ENCODE measurements at places on chromosomes 6 and 20. TPM values are rescaled to one million over a fixed set of nuclear protein-coding genes. Genes with fewer than 3 reads are reported as not detected.

Gene NHSL1
- total RNA-seq, result 44.2 TPM

Gene OPRM1
- not detected for total RNA-seq

GRCh38 chr20:47380481-47380880 lies 24.0 kb upstream of the ZMYND8 start:
- no peak for DNase-seq

DNA sequence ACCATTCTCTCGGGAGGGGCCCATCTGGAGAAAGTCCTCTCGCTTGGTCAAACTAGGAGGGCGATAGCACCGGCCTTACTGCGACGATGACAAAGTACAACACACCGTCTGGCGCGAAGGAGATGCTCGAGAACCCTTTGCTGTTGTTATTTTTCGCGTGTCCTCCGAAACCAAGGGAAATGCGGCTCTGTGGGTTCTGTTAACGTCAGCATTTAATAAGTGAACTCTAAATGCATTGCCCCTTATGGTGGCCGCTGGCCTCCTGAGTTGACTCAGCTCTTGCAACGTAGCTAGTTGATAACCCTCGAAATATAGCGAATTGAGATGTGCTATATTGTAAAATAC lies 577 bp upstream of the SCAND1 start:
- no peak for DNase-seq

GRCh38 chr6:152301021-152301764 lies 336.0 kb downstream of the SYNE1 start:
- DNase-seq, result no peak

Gene DHX35
- total RNA-seq, result 14.4 TPM
